ENCODE measurements at places on chromosomes 3 and 15.
A peak's percentile ranks its signal among the peaks of the same experiment; 100 is the strongest.

DNA sequence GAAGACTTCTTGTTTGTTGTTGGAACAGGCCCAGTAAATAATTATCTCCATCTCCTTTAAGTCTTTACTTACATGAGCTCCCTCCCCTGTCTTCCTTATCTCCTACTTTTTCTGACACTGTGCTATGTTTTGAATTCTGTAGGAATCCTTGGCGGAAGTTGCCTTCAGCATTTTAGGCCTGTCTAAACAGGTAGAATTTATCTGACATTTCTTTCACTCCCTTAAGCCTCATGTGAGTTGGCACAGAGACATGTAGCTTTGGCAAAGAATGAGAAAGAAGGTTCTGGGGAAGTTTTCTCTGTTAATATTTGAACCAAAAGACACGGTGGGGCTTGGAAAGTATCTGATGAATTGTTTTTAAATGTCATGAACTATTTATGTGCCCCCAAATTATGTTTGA, 8.1 kb downstream of the MCTP2 start:
- no peak for DNase-seq

GRCh38 chr3:159805411-159805772, 183.2 kb upstream of the IL12A start:
- DNase-seq, result no peak

DNA sequence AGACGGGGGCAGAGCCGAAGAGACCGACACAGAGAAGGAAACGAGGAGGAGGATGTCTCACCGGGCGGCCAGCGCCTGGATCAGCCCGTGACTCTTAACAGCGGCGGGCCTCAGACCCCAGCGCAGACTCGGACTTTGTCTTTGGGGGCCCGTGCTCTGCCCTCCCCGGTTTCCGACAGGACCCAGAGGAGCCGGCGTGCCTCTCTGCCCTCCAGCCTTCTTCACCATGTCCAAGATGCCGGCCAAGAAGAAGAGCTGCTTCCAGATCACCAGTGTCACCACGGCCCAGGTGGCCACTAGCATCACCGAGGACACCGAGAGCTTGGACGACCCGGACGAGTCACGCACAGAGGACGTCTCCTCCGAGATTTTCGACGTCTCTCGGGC, 1.0 kb downstream of the TSC22D2 start:
- DNase-seq, result no peak

DNA sequence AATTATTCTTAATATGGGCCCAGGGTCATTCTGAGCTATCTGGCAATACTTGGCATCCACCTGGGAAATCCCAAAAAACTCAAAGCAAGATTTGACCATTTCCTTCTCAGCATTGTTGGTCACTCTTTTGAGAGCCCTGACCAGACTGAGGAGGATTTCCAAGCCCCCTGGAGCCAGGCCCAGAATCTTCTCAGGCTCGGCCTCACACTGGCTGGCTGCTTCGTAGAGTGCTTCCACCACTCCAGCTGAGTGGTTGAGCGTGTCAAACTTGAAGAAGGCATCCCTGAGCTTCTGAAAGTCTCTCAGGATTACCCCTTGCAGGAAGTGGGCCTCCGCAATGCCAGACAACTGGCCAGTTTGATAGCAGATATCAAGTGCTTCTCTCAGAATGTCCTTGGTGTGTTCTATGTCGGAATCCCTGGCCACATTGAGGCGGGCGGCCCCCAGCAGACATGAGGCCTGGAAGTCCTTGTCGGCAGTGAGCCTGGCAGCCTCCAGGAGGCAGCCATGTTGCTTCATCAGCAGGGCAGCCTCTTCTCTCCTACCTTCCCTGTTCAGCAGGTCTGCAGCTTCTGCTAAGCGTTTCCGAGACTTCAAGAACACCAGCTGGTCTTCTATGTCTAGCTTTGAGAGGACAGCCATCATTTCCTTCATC, 68.9 kb upstream of the DCLK3 start:
- no peak for DNase-seq

DNA sequence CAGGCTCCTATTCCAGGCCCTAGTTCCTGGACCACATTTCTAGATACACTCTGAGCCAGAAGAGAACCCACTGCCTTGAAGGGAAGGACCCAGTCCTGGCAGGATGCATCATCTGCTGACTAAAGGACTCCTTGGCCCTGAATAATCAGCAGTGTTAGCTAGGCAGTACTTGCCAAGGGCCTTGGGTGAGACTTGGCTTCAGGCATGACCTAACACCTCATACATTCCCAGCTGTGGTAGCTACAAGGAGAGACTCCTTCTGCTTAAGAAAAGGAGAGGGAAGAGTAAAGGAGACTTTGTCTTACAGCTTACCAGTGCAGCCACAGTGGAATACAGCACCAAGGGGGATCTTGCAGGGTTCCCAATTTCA, 26.4 kb downstream of the PEAK1 start:
- no peak for DNase-seq

DNA sequence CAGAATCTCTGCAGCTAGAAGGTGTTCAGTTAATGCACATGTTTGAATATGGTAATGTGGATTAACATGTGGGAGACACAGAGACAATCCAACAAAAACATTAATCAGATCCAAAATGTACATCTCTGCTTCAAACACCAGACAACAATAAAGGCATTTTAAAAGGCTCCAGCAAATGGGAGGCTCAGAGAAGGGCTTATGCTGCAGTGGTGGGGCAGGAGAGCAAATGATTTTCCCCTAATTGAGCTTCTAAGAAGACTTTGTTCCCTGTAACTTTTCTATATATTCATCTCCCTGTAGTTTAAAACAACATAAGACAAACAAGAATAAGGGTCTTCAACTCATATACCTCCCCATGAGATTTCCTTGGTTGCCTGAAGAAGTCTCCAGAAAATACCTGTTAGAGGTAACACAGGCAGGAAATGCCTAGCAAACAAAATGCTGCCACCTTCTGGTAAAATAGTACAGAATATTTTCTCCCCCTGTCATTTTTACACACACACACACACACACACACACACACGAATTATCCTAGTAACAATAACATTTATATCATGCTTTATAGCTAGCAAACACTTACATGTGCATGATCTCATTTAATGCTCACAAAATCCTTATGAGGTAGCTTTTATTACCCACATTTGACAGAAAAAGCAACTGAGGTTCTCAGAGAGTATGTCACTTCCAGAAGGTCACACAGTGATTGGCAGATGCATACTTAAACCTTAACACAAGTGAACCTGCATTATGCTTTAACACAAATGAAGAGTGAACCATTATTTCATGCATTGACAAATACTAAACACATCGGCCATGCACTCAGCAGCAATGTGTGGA, 123.4 kb upstream of the MB21D2 start:
- DNase-seq, result peak; percentile 37

GRCh38 chr3:133520286-133520685, 53.2 kb upstream of the CDV3 start:
- no peak for DNase-seq

GRCh38 chr3:157109267-157110141, 50.4 kb downstream of the CCNL1 start:
- no peak for DNase-seq

DNA sequence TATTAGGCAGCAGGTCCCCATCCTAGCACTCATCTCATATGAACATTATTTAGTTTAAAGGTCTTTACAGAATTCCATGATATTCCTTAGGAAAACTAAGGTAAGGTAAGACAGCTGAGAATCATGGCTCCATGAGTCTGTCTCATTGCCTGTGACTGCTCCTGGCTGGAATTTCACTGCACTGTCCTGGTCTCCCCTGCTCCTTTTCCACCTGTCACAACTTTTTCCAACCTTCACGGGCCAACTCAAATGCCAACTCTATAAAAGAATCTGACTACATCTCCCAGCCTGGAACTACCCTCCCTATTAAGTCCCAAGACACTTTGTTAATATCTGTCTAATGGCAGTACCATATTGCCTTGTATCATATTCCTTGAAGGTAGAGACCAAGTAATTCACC, 7.6 kb downstream of the CNBP start:
- no peak for DNase-seq

- no peak for DNase-seq
These were observed 79.6 kb upstream of the SPATA12 start for GRCh38 chr3:56980798-56981390.

GRCh38 chr3:56915966-56916586, 114.3 kb upstream of the ARHGEF3 start:
- peak; percentile 26 for DNase-seq

DNA sequence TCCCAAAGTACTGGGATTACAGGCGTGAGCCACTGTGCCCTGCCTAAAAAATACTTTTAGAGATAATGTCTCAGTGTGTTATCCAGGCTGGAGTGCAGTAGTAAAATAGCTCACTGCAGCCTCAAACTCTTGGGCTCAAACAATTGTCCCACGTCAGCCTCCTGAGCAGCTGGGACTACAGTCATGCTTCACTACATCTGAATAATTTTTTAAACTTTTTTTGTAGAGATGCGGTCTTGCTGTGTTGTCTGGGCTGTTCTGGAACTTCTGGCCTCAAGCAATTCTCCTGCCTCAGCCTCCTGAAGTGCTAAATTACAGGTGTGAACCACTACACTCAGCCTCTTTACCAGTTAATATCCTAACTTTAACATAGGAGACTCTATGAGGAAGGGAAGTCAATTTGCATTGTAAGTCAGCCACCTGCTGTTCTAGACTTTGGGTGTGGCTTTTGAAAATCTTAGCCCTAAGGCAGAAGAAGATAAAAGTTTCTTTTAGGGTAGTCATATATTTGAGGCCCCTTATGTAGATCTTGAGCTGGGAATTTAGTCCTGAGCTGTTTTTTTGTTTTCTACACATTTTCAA, 78.2 kb upstream of the RASGRP1 start:
- no peak for DNase-seq

- no peak for DNase-seq
These were observed 10.5 kb upstream of the OSBPL11 start for GRCh38 chr3:125605756-125606155.

GRCh38 chr3:145671121-145671520, 489.9 kb downstream of the PLOD2 start:
- no peak for DNase-seq

GRCh38 chr3:10945683-10946287, 46.8 kb upstream of the SLC6A1 start:
- DNase-seq, result peak; percentile 75

DNA sequence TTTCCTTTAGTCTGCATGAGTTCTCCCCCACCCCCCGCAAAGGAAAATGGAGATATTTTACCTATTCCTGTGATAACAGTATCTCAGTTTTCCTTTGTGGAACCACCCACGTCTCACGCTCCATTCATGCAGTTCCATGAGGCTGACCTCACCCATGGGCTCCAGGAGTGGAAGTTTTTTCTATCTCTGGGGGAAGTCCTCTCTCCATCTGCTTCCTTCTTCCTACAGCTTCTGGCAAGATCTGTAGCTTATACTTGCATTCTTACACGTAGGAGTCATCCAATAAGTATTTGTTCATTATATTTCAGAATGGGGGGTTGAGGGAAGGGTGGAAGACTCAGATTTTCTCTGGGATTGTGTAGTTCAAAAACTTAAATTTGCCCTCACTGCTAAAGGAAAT, 5.8 kb upstream of the GLCE start:
- no peak for DNase-seq

DNA sequence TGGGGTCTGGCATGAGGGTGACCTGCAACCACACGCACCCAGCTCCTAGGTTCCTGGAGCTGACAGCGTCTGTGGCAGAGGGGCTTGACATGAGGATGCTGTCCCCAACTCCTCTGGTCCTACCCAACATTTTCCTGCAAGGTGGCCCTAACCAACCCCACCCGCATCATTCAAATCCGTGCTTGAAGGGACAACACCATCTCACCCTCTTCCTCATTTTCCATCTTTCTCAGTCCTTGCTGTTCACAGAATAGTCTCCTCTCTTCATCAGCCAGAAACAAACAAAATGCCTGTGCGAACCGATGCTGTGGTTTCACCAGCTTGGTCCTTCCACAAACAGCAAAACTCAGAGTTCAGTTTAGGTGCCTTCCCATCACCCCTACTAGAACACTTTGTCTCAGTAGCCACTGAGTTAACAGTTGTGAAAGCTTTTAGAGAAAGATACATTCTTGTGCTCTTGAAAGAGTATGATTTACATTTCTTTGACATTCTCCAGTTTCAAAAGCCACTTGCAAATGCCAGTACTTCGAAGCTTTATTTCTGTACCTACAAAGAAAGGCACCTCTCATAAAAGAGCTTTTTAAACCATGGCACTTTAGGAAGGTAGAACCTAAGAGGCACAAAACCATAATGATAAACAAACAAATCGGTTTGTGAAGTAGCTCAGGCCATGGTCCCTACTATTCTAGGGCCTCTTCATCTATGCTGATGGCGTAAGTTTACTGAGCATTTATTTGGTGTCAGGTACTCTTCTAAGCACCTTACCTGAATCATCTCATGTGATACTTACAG, 360.1 kb downstream of the SHQ1 start:
- no peak for DNase-seq

GRCh38 chr3:118641608-118642007, 393.0 kb downstream of the IGSF11 start:
- peak; percentile 41 for DNase-seq

DNA sequence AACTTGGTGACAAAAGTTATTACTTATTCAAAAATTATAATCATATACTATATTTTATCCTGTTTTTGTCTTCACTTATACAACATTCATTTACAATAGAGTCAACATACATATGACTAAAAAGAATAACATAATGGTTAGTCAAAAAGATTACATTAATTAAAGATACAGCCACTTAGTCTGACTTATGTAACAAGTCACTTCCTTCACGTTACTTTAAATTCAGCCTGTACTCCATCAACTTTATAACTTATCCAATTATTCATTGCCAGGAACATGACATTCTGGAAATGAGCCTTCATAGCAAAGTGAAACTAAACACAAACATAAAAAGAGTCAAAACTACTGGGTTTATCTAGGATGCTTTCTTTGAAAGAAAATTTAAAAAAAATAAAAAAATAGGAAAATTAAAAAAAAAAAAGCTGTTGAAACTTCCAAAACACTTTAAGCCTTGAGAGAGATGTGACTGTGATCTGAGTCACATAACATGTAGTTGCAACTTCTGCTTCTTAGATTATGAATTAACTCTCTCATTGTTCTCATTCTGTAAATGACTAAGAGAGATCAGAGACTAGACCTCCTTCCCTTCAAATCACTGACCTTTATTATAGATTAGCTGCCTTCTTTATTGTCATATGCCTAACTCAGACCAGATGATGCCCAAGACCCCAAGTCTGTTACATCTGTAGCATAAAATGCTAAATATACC, 107.8 kb downstream of the MYRIP start:
- DNase-seq, result peak; percentile 81

DNA sequence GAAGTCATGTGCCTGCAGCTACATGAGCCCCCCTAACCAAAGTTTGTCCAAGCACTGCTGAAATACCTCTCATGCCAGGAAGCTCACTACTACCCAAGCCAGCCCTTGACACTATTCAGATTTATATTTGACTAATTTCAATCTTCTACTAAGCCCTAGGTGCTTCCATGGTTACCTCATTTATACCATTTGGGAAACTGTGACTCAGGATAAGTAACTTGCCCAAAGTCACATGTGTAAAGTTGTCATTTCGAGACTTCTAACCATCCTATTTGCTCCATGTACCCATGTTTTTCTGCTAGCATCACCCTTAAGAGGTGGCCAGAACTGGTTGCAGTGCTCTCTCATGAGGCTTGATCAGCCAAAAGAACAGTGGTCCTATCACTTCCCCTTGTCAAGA, 20.7 kb upstream of the TIMP4 start:
- DNase-seq, result no peak

- DNase-seq, result no peak
These were observed 6.3 kb downstream of the STAG1 start for GRCh38 chr3:136745916-136746315.

- no peak for DNase-seq
These were observed 76.0 kb upstream of the NECTIN3 start for GRCh38 chr3:110995461-110996231.

GRCh38 chr15:65195548-65195923, 10.4 kb upstream of the CLPX start:
- DNase-seq, result no peak

GRCh38 chr3:138043266-138044029, 33.5 kb downstream of the CLDN18 start:
- no peak for DNase-seq

Data from kidney (tissue), 22 donors.